ENCODE measurements at places on chromosomes 12 and 14.

DNA sequence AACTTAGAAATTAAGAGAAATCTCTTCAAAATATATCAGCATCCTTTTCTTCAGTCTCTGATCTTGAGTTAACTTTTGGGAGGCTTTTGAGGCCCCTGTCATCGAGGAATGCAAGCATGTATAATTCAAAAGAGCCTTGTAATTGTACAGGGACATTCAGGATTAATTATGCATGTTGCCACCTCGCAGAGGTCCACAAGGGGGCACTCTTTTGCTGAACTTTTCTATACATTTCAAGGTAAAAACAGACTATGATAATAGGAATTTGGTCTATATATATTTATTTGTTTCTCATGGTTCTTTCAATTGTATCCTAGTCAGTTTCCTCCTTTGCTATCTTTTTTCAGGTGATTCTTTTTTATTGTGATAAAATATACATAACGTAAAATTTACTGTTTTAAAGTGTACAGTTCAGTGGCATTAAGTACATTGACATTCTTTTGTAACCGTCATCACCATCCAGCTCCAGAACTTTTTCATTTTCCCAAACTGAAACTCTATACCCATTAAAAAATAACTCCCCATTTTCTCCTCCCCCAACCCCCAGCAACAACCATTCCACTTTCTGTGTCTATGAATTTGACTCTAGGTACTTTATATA lies 47.0 kb upstream of the SLC2A13 start:
- DNase-seq: peak; percentile 29

DNA sequence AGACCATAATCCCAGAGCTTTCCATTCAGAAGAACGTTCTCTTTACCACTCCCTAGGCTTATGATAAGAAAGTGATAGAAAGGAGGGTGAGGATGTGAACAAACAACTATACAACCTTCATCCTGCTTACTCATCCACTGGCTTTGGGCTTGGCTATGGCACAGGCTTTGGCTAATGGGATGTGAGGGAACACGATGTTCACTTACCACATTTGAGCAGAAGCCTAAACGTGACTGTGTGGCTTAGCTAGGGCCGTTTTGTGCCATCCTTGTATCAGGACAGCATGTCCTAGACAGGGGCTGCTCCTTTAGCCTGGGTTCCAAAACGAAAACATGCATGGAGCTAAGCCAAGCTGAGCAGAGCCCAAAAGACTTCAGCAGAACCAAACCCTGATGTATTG lies 118.6 kb upstream of the CCDC175 start:
- no peak for DNase-seq

DNA sequence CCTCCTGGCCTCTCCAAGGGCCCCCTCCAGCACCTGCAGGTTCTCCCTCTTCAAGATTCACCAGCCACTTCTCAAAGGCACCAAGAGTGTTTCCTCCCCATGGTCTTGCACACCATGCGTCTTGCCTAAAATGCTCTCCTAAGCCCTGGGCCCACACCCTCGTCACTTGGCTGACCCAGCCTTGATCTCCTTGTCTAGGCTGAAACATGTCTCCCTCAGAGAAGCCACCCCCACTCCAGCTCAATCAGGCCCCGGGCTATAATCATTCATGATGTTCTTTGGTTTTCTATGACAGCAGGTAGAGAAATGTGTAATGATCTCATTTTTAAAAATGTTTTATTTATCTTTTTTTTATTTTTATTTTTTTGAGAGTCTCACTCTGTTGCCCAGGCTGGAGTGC lies 88.1 kb downstream of the EFCAB11 start:
- no peak for DNase-seq

- no peak for DNase-seq
Measured at GRCh38 chr12:45668641-45669040, 60.9 kb upstream of the ARID2 start.

DNA sequence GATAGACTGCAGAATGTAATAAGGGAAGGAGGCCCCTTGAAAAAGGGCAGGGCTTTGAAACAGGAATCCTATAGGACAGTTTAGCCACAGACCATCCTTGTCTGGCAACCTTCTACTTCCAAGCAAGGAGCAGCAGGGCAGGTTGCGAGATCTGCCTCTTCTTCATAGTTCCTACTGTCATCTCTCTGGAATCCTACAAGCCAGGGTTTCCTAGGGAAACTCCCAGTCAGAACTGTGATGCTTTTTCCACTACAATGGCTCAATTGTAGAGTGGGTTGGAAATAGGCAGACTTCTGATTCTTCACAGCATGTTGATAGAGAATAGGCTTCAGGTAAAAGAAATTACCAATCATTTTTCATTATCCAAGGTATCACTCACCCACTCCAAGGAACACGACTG lies 186.3 kb downstream of the DACT1 start:
- no peak for DNase-seq

DNA sequence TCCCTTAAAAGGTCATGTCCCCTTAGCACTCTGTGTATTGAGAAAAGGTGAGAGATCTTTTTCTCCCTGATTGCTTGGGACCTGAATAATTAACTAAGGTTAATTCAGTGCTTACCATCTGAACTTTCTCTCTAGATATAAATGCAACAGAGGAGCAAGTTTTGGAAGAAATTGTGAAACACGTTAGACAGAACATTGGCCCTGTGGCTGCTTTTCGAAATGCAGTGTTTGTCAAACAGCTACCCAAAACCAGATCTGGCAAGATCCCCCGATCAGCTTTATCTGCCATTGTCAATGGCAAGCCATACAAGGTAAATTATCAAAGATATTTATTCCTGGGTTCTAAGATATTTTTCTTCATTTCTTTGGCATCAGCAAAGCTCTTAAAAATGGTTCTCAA lies 175.5 kb downstream of the ACSS3 start:
- no peak for DNase-seq

DNA sequence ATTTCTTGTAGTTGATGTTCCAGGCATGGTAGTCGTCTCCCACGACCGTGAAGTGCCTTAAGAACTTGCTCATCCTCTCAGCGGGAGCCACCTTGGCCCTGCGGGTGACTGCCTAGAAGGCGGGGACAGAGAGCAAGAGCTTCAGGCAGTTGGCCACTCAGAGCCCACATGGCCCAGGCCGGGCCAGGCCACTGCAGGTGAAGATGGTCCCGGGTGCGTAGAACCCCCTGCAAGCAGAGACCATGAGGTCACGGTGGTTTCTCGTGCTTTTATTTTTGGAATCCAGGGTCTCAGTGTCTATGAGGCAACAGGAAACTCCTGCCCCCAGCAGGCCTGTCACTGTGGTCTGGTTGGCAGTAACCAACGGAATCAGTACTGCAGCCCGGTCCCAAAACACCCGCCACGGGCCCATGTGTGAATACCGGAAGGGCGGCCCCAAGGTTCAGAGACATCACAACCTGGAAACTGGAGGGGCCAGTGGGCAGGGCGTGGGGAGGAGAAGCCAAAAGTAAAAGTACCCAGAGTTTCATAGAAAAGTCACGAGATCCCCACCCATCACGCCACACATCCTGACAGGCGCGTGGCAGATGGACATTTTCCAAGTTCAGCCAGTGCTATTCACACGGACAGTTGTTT lies 27.5 kb downstream of the HVCN1 start:
- no peak for DNase-seq

DNA sequence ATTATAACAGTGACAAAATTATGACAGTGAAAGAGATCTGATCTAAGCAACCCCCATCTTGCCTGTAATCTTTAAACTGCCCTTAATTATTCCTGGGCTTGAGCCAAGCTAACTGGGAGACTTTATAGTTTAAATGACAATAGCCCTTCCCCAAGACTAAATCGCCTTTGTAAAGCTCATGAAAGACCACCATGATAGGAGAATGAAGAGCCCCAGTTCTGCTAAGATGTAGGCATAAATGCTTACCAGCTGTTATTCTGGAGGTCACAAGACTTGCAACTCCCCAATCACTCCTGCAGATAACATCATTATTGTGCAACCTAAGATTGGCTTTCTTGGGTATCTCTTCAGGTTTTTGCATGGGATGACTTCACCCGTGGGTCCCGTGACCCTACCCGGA lies 599.7 kb downstream of the KCNH5 start:
- DNase-seq: no peak

DNA sequence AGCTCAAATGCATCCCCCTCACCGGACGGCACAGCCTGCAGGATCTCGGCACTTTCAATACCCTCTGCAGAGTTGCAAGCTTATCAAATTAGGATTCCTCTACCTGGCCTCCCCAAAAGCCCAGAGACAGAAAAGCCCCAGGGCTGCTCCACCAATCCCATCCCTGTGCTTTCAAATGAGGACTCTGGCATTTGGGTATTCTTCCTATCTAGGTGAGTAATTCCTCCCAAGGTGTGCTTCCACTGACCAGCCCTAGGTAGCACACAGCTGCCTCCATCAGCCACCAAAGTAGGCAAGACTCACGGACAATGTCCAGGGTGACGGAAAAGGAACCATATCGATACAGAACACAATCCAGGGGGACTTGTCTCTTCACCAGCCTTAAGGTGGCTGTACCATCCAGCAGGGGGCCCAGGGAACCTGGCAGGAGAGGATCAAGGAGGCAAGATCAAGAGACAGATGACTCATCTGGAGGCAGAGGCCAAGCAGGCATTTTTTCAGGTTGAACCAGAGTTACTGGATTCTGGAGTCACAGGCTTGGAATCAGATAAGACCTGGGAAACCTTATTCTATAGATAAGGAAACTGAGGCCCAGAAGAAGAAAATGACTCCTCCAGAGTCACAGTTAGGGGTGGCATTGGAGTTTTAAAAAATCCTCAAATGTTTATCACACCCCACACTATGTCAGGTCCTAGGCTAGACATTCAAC lies 9.9 kb downstream of the PMEL start:
- DNase-seq: peak; percentile 59

- no peak for DNase-seq
Measured at GRCh38 chr14:50607181-50607580, 47.2 kb downstream of the ATL1 start.

DNA sequence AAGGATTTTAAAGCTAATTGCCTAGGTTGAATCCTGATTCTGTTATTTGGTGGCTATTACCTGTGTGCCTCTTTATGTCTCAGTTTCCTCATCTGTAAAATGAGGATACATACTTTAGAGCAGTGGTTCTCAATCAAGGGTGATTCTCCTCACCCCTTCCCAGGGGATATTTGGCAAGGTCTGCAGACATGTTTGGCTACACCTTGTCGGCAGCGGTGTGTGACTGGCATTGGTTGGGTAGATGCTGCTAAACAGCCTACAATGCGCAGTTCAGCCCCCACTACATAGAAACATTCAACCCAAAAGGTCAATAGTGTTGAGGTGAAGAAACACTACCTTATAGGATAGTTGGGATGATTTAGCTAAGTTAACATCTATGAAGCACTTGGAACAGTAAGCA lies 23.4 kb downstream of the LDHB start:
- DNase-seq: no peak

- no peak for DNase-seq
Measured at GRCh38 chr14:100813291-100813690, 12.6 kb upstream of the MEG3 start.

- DNase-seq: no peak
Measured at GRCh38 chr12:105992849-105993740, 145.7 kb downstream of the NUAK1 start.

GRCh38 chr12:128940974-128941373 lies 87.7 kb downstream of the GLT1D1 start:
- DNase-seq: no peak

- no peak for DNase-seq
Measured at GRCh38 chr14:22884076-22884737, 1.2 kb downstream of the REM2 start.

DNA sequence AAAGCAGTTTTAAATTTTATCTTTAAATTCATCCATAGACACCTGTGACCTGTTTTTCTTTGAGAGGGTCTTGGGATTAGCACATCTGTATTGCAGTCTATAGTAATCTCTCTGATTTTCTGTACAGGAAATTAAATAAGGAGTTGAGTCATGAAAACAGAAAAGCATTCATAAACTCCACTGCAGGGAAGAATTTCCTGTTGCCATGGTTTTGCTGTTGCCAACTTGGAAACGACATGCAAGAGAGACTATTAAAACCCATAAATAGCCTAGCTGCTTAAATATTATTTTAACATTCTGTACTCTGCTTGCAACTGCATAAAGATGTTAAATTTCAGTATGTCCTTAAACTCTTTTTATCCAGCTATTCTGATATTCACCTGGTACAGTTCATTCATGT lies 281.0 kb upstream of the RGS6 start:
- peak; percentile 78 for DNase-seq

GRCh38 chr14:26206640-26207039 lies 391.2 kb downstream of the NOVA1 start:
- no peak for DNase-seq

DNA sequence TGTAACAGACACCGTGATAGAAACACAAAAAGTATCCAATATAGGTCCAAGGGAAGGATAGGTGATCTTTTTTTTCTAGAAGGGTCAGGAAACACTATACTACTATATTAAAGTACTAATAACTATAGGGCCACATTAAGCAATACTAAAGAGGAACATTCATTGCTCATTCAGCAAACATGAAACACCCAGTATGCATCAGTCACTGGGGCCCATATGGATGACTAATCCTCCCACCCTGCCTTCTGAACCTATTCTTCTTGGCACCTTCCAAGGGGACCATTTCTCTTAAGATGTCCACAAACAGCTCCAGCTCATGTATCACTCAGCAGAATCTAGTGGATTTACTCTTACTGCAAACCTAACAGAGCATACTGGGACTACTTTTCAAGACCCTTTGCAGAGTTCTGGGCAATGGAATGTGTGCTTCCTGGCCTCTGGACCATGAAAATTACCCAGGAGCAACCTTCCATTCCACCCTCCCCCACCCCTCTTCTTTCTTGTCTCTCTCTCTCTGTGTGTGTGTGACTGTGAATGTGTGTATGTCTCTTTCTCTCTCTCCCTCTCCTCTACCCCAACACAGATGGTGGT lies 187.9 kb downstream of the EPS8 start:
- peak; percentile 90 for DNase-seq
